ENCODE measurements at places on chromosomes 7 and 10. TPM values are rescaled to one million over a fixed set of nuclear protein-coding genes. Genes with fewer than 3 reads are reported as not detected.

GRCh38 chr7:21361413-21362125 lies 66.3 kb upstream of the SP4 start:
- DNase-seq: no peak

- no peak for DNase-seq
Observed at GRCh38 chr10:71292624-71293445, 26.2 kb upstream of the SLC29A3 start.

The FGL2 gene
- total RNA-seq: under 0.01 TPM

GRCh38 chr10:99615426-99615825 lies 4.8 kb downstream of the SLC25A28 start:
- peak; percentile 38 for DNase-seq

- DNase-seq: no peak
Observed at GRCh38 chr7:5083311-5083711, 37.7 kb downstream of the RBAK start.

The ANLN gene
- 12.7 TPM for total RNA-seq

- DNase-seq: no peak
Observed at GRCh38 chr7:107678110-107678753, 17.6 kb downstream of the SLC26A4 start.

DNA sequence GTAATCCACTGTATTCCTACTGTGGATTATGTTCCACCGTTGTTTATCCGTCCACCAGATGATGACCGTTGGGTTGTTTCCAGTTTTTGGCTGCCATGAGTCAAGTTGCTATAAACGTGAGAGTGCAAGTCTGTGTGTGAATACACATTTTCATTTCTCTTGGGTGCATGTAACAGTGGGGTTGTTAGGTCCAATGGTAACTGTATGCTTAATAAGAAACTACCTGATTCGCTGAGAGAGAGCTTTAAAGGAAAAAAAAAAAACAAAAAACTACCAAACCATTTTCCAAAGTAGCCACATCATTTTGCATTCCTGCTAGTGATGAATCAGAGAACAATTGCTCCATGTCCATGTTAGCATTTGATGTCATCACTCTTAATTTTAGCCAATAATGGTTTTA lies 15.9 kb downstream of the UBN2 start:
- DNase-seq: peak; percentile 95

DNA sequence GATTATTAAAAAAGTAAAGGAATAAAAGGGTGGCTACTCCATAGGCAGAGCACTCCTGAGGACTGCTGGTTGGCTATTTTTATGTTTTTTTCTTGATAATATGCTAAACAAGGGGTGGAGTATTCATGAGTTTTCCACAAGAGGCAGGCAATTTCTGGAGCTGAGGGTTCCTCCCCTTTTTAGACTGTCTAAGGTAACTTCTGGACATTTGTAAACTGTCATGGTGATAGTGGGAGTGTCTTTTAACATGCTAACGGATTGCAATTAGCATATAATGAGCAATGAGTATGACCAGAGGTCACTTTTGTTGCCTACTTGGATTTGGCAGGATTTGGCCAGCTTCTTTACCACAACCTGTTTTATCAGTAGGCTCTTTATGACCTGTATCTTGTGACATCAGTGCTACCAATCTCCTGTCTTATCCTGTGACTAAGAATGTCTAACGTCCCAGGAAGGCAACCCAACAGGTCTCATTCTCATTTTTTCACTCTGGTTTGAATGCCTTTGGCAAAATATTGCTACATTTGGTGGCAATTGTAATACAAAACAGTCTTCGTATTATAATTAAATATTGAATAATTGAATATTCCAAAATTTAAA lies 587.8 kb upstream of the POM121L12 start:
- DNase-seq: no peak

The IFIT3 gene
- total RNA-seq: 43.8 TPM

DNA sequence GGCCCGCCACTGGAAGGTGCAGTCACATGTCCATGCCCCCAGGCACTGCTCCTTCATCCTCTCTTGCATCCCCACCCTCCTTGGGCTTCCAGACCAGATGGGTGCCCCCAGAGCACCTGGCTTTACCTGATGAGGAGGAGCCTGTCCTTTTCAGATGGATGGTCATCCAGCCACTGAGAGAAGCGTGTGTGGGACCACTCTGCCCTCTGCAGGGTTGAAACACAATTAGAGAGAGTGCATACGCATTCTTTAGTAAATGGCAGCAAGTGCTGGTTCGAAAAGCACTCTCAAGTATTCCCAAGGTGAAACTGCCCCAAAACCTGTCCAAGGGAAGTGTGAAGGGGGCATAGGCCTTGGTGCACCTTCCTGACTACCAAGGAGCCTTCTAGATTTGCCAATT lies 41.6 kb downstream of the HBP1 start:
- DNase-seq: no peak

- peak; percentile 22 for DNase-seq
Observed at GRCh38 chr7:79461660-79462059, 8.2 kb upstream of the MAGI2 start.

The VAX1 gene
- not detected for total RNA-seq

DNA sequence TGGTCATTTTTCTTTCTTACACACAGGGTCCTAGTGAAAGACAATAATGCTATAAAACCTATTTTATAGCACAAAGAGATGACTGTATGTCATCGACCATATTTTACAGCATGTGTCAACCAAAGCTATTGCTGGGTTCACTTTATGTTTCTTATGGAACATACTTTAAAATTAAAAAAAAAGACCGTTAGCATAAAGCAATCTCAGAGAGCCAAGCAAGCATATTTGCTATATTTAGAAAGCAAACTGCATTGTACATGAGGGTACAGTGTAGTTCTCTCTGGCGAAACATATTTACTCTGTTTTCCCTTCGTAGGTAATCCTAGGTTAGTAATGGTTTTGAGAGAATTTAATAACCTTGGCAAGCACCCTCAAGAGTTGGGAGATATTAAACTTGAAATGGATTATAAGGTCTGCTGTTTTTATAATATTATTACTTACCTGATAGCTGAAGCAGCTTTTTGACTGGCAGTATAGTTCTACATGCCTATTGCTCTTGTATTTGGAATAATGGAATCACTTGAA lies 244.2 kb upstream of the POM121L12 start:
- DNase-seq: no peak

The FAM237B gene
- total RNA-seq: not detected

DNA sequence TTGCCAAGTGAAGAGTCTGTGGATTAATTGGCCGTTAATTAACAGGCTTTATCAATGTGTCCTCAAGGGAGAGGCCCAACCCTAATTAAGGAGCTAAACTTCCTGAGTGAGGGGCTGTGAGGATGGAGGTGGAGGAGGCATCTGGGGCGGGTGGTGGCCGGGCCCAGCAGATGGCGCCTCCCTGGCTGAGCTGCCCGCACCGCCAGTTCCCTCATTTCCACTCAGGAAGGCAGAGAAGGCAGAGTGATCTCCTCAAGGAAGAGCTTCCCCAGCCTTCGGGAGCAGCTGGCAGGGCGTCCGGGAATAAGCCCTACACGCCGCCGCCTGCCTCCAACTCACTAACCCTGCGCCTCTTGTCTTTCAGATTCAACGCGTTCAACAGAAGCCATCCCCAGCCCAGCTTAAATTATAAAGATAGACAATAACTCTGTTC lies 112.2 kb downstream of the CYTH3 start:
- peak; percentile 100 for DNase-seq

All from osteoblast (primary cell).